Activated CD4-positive, CD25-positive, alpha-beta regulatory T cell treated with anti-CD3 and anti-CD28 coated beads, Interleukin-2, amount 50 U/mL, for 16 hours (primary cell): ENCODE measurements at places on chromosomes 3 and 15.

DNA sequence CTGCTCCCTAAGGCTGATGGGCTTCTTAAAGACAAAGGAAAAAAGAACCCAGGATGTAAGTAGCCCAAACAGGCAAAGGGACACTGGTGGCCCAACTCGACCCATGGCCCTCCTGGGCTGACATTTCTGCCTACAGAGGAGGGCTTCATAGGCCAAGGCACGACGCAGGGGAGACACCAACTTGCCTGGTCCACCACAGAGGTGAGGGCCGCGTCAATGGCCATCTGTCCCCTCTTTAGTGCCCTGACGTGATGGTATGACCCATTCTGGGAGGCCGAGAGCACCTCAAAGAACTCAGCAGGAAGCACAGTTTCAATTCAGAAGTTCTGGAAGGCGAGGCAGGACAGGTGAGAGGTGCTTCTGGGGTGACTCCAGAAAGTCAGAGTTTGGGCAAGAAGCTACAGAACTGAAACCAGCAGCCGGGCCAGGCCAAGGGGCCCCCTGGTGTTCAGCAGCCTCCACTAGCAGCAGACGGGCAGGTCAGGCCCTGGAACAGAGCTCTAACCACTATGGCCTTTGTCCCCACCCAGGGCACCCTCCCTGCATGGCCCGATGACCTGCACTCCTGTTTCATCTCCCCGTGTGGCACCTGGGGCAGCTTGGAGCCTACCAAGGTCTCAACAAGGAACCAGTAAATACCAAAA lies 45.1 kb downstream of the HMCES start:
- DNase-seq = no peak

- DNase-seq = no peak
Observed at GRCh38 chr15:80479191-80479590, 75.0 kb downstream of the ARNT2 start.

DNA sequence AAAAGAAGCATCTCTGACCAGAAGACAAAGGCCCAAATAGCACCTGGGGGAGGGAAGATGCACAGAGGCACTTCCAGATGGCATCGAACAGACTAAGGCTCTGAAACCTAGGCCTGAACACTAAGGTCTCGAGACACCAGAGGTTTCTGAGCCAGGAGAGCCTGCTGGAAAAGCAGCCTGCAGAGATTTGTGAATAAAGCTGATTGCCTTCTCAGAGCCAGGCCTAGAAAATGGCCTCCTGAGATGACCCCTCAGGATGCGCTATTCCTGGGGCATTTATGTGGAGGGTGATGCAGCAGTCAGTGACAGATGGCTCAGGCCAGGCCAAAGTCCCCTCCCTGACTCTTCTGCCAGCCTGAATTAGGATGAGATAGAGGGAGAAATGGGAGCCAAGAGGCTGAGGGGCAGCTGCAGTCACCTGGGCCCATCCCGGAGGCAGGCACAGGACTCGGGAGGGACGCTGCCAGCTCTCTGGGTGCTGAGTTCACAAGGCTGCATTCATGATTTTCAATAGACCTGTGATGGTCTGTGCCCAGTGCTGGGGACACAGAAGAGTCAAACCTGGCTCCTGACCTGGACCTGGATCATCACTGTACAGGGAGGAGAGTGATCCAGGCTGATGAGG lies 6.9 kb downstream of the PRSS50 start:
- DNase-seq = no peak

DNA sequence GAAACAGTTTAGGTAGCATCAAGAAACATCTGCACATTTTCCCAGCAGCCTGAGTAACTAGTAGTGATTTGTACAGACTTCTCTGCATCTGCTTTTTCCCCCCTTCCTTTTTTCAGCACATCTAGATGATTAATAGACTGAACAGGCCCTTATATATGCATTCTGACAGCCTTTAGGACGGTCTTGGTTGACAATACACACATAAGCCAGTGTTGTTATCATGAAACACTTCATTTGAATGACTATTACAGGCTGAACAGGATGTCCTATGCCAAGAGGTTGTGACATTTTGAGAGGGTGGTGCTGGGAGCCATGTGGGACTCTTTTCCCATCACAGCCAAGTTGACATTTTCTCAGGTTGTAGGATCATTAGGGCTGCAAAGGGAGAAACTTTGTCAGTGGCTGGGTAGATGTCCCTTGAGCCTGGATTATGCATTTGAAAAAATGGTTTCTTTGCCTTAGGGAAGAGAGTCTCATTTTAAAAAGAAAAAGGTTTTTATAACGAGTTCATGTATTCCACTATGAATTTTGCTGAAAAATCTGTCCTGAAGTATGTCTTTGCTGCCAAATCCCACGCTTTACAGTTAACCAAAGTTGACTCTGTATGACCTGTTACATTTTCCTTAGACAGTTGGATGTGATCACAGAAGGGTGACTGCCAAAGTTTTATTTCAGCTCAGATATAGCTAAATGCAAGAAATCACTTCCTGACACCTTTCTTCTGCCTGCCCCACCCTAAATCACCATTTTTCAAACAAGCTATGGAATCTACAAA lies 73.7 kb downstream of the FILIP1L start:
- no peak for DNase-seq

GRCh38 chr3:187025656-187026316 lies 95.5 kb downstream of the ST6GAL1 start:
- no peak for DNase-seq

DNA sequence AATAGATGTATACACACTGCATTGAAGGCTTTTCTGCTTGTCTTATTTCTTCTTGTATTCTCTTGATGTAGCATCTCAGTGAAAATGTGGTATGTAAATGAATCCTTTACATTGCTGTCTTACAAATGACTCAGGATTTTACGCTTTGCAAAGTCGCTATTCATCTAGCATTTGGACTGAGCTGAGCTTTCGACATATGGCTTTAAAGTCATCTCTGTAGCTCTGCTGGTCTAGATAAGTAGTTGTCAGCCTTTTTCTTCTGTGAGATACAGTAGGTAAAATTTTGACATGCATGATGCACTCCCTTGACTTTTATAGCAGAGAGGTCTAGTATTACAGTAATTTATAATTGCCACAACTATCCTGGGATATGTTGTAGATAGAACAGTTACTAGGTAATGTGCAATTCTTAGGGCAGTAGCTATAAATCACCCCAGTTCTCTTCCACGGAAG lies 16.8 kb downstream of the MEF2A start:
- DNase-seq = no peak

- DNase-seq = no peak
Observed at GRCh38 chr15:83192742-83193141, 14.9 kb downstream of the HDGFL3 start.

GRCh38 chr3:186609247-186609868 lies 3.5 kb upstream of the AHSG start:
- no peak for DNase-seq

DNA sequence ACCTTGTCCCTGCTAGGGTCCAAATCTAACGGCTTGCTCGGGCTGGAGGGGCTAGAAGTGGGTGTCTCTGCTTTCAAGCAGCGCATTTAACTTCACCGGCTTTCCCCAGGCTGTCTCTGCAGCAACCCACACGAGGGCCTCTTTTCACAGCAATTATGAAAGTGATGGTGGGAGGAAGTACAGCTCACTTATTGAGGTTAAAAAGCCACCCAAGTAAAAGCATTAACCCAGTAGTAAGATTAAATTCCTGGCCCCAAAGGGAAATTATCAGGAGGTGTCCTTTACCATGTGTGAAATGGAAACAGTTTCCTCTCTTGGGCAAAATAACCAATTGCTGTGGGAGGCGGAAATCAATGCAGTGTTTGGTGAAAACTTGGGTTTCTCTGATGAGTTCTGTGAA lies 41.1 kb downstream of the NGRN start:
- no peak for DNase-seq

- DNase-seq = no peak
Observed at GRCh38 chr3:42500909-42501308, 1.5 kb upstream of the VIPR1 start.

- no peak for DNase-seq
Observed at GRCh38 chr3:87792534-87793336, 266.1 kb downstream of the CGGBP1 start.

- DNase-seq = no peak
Observed at GRCh38 chr15:70562906-70563305, 200.5 kb downstream of the UACA start.

DNA sequence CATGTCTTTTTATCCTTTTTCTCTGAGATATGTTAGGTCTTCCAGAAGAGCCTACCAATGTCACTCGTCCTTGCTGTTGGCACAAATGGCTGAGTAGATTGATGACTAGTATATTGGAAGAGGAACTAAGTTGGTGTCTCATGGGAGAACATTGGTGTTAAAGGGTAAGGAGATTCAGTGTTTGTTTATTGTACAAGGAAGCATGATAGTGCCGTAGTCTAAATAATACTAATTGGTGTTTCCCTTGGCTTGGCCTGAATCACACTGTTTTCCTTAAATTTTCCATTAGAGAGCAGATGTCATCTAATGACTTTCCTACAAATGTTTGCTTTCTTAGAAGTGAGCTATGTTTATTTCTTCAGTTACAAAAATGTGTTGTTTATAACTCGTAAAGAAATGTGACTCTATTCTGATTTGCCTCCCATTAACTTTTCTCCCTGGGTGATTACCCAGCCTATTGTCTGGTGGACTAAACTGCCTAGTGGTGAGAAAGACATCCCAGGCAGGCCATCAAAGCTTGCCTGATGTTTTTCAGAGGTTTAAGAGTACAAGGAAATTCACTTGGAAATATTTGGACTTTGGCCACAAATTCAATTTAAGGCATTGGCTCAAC lies 28.7 kb downstream of the ADAMTSL3 start:
- DNase-seq = no peak

DNA sequence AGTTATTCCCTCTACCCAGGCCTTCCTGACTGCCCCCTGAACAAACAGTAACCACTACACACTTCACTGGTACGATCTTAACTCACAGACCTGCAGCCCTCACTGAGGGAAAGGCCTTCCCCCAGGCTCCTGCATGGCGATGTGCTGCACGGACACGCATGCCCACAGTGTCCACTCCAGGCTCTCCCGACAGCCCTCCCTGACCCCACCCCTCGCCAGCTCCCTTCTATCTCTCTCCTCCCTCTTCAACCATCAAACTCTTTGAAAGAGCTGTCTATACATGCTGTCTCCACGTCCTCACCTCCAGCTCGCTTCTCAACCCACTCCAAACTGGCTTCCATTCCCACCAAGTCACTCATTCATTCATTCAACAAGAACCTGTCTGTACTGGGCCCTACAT lies 3.9 kb downstream of the SCN5A start:
- no peak for DNase-seq

GRCh38 chr3:101633186-101633585 lies 43.7 kb downstream of the ZBTB11 start:
- no peak for DNase-seq

GRCh38 chr15:90189781-90190467 lies 11.2 kb upstream of the SEMA4B start:
- DNase-seq = no peak

DNA sequence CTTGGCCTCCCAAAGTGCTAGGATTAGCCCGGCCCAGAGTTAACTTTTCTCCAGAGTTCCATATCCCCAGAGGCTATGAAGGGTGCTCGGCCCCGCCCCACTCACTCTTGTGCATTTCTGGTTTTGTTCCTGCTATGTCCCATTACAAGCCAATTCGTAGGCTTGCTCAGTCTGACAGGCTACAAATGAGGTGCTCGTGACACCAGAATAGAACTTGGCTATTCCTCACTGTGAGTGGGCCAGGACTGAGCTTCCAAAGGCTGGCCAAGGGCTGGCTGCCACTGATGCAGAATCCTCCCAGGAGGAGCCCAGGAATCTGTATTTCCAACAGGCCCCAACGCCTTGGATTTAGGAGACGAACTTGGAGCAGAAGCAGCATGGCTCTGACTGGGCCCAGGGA lies 282.7 kb upstream of the C2CD4B start:
- DNase-seq = no peak

DNA sequence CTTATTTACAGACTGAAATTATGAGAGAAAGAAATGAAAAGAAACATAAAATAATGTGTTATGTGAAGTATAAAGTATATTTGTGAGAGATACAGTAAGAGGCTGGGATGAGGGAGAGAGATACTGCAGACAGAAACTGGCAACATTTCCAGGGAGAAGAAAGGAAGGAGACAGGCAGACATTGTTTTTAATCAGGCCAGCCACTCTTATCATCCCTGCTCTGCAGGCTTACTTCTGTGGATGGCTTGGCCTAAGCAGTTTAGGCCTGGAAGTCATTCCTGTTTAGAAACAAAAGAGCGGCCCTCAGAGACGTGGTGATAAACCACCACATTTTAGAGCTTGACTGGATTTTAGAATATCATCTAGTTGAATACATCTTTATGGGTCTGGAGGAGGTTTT lies 12.4 kb downstream of the PCCB start:
- DNase-seq = no peak

- DNase-seq = no peak
Observed at GRCh38 chr3:102159810-102160451, 274.9 kb upstream of the ZPLD1 start.

- no peak for DNase-seq
Observed at GRCh38 chr3:187839422-187839821, 94.2 kb upstream of the BCL6 start.

GRCh38 chr3:136954980-136955780 lies 2.6 kb upstream of the IL20RB start:
- no peak for DNase-seq

DNA sequence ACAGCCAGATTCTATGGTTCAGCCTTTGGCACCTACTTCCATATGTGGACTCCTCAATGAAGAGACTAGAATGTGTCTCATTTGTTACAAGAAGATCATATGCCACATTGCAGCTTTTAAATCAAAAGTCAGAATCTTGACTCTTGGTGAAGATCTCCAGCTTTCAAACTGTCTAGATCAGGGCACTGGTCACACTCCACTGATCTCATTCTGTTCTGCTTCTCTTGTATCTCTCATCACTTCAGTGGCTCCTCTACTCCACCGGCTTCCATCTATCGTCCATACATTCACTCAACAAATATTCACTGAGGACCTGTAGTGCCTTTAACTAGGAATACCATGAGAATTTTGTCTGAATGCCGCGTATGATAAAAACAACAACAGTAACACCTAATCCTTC lies 203.3 kb upstream of the LPP start:
- DNase-seq = no peak

GRCh38 chr15:46620392-46621013 lies 985.7 kb downstream of the SQOR start:
- no peak for DNase-seq

- DNase-seq = no peak
Observed at GRCh38 chr3:146854523-146854922, 249.4 kb upstream of the PLSCR5 start.

GRCh38 chr3:9020426-9020825 lies 57.2 kb upstream of the RAD18 start:
- DNase-seq = no peak

GRCh38 chr15:41881550-41881919 lies 12.3 kb downstream of the SPTBN5 start:
- DNase-seq = no peak

GRCh38 chr15:32959077-32959476 lies 235.4 kb downstream of the FMN1 start:
- no peak for DNase-seq

- no peak for DNase-seq
Observed at GRCh38 chr15:33866101-33866737, 102.1 kb upstream of the CHRM5 start.
